ENCODE measurements at places on chromosomes 6 and 20.

- DNase-seq = no peak
These were observed 5.0 kb upstream of the PDRG1 start for GRCh38 chr20:31956556-31957526.

DNA sequence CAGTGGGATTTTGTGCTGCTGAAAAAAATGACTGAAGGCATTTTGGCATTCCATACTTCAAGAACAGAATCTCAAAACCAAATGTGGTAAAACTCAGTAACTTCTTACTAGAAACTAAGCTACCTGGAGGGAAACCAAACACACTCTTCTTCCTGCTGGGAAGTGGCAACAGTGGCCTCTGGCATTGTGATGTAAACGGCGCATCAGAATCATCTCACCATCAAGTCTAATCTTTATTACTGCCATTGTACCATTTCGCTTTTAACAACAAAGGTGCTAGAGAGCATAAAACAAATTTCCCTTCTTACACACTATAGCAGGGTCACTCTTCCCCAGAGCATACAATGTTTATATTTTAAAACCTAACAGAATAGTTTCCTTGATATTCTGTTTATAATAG, 101.6 kb upstream of the CEP162 start:
- no peak for DNase-seq

DNA sequence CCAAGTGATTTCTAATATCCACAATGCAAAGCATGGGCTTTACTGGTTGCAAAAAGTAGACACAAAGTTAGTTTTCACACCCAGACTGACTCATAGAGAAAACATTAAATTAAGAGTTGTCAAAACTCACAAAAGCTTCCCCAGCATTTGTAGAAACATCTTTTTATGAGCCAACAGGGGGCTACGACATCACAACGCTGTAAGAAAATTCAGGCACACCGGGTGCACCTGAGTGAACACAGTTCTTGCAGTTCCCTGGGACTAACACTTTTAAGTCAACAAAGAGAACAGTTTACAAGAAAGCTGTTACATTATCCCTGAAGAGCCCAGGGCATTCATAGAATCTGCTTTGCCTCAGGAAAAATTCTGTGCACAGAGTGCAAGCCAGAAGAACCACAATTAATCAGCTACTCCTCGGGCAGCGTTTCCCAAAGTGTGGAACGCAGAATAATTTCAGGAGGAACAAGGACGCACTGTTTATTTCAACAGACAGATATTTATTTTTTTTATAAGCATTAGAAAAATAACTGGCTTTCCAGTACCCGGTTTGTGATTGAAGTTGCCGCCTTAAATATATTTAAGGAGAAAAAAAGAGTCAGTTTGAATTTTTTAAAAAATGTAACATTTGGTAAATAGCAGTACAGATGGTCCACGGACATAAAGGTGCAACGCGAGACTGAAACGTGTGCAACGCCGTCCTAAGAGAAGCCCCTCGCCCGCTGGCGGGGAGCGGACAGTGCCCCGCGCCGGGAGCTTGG, 1.2 kb downstream of the NCOA5 start:
- no peak for DNase-seq

DNA sequence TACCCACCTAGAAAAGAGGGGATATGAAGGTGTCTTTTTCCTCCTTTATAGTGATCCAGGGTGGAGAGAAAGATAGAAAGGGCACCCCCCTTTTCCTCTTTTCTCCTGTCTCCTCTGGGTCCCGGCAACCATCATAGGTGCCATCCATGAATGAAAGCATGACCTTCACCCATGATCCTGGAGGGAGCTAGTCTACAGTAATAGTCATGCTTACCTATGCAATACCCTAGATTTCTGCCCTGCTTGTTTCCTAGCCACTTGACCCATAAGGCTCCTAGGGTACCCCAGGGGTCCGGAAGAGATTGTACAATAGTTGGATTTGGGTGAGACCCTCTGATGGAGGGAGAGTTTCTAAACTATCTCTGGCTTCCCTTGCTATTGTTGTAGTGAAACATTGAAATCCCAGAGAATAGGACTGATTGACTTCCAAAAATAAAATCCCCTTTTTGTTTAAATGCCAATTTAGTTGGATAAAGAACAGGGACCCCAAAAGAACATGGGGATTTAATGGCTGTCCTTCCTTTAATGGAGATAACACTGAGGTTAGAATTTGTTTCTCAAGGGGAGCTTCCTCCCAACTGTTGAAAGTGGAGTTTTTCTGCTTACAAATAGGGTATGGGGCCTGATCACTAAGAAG, 366.8 kb upstream of the KHDRBS2 start:
- no peak for DNase-seq

GRCh38 chr6:41942067-41942851, 651 bp upstream of the CCND3 start:
- no peak for DNase-seq

GRCh38 chr6:101630941-101631340, 237.4 kb downstream of the GRIK2 start:
- no peak for DNase-seq

GRCh38 chr6:56244089-56244488, 3.3 kb downstream of the COL21A1 start:
- DNase-seq = no peak

- DNase-seq = no peak
These were observed 114.2 kb upstream of the JARID2 start for GRCh38 chr6:15131651-15132061.

DNA sequence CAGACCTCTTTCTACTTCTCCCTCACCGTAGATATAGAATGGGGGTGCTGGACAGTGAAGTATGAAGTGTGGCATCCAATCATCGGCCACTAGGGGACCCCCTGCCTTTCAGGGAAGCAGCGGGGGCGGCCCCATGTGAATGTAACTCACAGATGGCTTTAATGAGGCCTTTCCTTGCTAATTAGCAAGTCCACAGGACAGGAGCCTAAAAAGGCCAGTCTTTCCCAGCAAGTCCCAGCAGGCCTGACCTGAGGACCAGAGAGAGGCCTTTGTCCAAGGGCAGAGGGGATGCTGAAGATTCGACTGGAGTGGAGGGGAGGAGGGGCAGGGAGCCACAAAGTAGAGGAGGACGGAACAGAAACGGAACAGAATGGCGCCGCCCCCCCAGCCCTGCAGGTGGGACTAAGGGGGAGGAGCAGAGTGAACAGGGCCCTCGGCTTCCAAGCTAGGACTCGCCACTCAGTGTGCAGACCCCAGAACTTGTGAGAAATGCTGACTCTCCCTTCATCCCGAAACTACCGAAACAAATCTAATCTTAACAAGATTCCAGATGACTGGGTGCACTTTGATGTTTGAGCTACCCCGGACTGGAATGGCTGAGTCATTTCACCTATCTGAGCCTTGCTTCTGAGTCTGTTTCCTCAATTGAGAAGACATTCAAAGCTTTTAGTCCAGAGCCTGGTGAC, 5.8 kb downstream of the C6orf132 start:
- no peak for DNase-seq

DNA sequence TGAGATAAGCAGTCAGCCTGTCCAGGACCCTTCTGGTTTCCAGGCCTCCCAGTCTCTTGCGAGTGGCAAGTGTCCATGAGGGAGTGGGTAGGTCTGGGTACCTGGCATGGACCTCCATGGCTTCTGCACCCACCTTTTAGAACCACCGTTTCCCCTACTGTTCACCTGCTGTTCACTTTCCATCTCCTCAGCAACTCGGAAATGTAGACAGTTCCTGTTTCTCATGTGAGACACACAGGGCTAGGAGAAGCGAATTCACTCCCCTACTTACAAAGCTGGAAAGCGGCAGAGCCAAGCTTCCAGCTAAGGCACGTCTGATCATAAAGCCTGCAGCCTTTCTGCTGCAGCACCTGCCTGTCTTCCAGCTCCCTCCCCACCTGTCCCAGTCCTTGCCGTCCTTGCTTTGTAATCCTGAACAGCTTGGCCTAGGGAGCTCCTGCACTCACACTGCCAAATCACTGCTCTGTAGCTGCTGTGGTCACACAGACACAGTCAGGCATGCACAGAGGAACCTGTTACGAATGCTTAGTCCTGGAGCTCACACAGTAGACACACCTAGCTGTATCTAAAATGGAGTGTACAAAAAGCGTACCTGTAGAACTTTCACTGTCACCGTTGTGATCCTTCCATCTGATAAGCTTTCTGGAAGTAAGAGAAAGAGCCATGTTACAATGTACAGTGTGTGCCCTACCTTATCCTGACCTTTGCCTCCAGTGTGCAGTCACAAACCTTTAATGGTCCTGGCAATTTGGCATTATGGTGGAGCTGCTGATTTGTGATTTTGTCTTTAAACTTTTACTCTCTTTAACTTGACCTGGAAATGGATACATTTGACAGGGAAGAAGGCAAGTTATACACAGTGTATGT, 294.1 kb downstream of the NRN1 start:
- DNase-seq = no peak

GRCh38 chr6:1485678-1486077, 96.3 kb downstream of the FOXF2 start:
- no peak for DNase-seq

GRCh38 chr20:2610941-2611720, 41.3 kb upstream of the NOP56 start:
- DNase-seq = no peak

Measured in aorta (tissue), 5 donors.